GM23338 (cell line): ENCODE measurements at places on chromosomes 6 and 20. TPM values are rescaled to one million over a fixed set of nuclear protein-coding genes. Genes with fewer than 3 reads are reported as not detected.

GRCh38 chr6:129516787-129517186, 193.2 kb downstream of the ARHGAP18 start:
- no peak overlapping the region for H3K4me3 ChIP-seq
- no peaks in the 10 kb centered on the region for H3K27me3 ChIP-seq
- H3K27ac ChIP-seq = no peak overlapping the region
- H3K4me1 ChIP-seq = no peaks in the 10 kb centered on the region; the same call in 1 of the 2 replicates

DNA sequence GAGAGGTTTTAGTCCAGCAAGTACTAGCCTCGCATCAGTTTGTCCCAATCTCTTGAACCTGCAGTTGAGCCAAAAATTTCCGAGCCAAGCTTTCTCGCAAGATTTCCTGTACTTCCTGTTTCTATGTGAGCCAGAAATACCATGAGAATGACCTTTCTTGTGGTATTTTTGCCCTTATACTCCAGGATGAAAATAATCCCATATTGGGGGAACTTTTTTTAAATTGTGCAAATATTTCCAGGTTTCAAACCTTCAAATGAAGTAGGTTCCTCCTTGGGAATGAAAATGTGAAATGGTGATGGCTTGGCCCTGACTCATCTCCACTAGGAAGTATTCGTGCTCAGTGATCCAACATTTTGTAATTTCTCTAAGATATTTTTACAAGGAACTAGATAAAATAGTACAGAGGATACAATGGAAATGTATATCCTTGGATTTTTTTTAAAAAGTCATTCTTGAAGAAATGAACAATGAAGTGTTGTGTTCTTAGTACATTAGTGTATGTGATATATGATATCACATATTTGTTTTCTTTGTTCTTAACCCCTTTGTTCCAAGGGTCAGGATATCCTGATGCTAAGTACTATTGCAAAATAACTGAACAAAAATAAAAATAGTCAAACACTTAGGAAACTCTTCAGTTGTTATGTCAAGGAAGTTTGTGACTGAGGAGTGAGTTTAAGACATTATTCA, 184.0 kb downstream of the PDE7B start:
- no peak overlapping the region for H3K27ac ChIP-seq
- DNase-seq = no peak
- no peaks in the 10 kb centered on the region for H3K27me3 ChIP-seq
- no peaks in the 10 kb centered on the region for H3K4me1 ChIP-seq
- no peaks in the 10 kb centered on the region for H3K36me3 ChIP-seq

KIF25 gene
- 0.69 and 1.5 TPM in 2 replicates for total RNA-seq

GRCh38 chr20:3042625-3043024, 797 bp upstream of the GNRH2 start:
- no peaks in the 10 kb centered on the region for H3K27me3 ChIP-seq
- DNase-seq = peak; percentile 33
- no peak overlapping the region for H3K27ac ChIP-seq
- H3K36me3 ChIP-seq = 0 out of 2 replicates have a peak, but pooled peaks cover 3% of the 10 kb centered on the region

GRCh38 chr6:95084867-95085266, 492.5 kb upstream of the MANEA start:
- no peaks in the 10 kb centered on the region for H3K36me3 ChIP-seq
- no peak overlapping the region for H3K4me3 ChIP-seq
- H3K27ac ChIP-seq = no peak overlapping the region
- no peak for DNase-seq

SPATA2 gene
- 8.7 and 9.3 TPM in 2 replicates for total RNA-seq

DNA sequence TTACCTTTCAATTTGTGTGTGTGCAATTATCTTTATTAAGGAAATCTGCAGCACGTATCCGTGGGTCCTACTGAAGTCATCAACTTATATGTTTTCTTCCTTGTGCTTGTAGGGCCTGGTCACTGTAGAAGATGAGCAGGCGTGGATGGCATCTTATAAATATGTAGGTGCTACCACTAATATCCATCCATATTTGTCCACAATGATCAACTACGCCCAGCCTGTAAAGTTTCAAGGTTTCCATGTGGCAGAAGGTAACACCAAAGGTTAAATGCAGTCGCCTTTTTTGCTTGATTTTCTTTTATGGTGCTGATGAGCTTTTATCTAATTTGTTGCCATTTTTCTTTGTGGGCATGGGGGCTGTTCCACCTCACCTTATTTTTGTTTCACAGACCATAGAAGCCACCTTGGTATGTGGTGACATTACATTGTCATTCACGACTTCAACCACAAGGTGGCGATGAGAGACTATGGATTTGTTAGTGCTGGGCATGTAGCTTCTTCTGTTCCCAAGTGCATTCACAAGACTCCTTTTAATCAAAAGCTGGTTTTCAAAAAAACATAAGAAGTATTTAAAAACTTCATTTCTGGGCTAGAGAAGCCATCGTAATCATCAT, 106.5 kb upstream of the LAMP5 start:
- peak; percentile 79 for DNase-seq
- H3K4me3 ChIP-seq = no peak overlapping the region
- H3K27ac ChIP-seq = no peak overlapping the region
- H3K4me1 ChIP-seq = no peaks in the 10 kb centered on the region

DNA sequence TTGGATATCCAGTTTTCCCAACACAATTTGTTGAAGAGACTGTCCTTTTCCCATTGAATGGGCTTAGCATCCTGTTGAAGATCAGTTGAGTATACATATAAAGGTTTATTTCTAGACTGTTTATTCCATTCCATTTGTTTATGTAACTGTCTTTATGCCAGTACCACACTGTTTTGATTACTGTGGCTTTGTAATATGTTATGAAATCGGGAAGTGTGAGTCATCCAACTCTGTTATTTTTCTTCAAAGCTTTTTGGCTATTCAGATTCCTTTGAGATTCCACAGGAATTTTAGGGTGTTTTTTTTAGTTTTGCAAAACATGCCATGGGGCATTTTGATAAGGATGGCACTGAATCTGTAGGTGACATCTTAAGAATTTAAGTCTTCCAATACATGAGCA, 188.3 kb downstream of the BMP7 start:
- no peaks in the 10 kb centered on the region for H3K4me1 ChIP-seq
- DNase-seq = no peak
- H3K4me3 ChIP-seq = no peak overlapping the region

TAP2 gene
- 9.5 and 102 TPM in 2 replicates for total RNA-seq

MCCD1 gene
- not detected in 2 replicates for total RNA-seq

NCOA7 gene
- total RNA-seq = 9.3 and 14.8 TPM in 2 replicates

SEL1L2 gene
- total RNA-seq = not detected in 2 replicates

LRRC73 gene
- total RNA-seq = 0.08 and 0.59 TPM in 2 replicates
